Urinary bladder (tissue), 4 donors: ENCODE measurements at places on chromosomes 7 and 10. TPM values are rescaled to one million over a fixed set of nuclear protein-coding genes. Genes with fewer than 3 reads are reported as not detected.

DNA sequence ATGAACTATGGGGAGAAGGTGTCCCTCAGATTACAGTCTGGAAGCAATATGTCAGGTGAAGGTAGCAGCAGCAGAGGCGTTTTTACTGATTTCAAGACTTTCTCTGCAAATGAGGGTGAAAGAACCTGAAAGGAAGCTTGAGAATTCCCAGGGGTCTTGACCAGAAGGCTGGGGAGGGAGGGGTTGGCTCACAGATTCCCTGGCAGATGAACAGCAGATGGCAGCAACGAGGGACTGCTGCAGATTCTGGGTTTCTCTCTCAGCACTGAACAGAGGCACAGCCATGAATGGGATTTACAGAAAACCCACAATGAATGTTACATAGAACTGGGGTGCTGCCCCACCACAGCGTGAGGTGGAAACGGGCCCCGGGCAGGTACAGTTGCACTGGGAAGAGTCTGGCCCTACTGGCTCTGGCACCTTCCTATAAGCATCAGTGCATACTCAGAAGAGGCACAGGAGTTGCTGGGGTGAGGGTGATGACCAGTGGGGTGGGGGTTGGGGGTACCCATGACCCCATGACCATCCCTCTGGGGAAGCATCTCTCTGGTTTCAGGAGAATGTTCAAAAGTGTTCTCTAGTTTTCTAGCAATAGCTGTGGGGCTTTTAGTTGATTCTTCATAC, 317.8 kb downstream of the SH2D4B start:
- no peak for DNase-seq

DNA sequence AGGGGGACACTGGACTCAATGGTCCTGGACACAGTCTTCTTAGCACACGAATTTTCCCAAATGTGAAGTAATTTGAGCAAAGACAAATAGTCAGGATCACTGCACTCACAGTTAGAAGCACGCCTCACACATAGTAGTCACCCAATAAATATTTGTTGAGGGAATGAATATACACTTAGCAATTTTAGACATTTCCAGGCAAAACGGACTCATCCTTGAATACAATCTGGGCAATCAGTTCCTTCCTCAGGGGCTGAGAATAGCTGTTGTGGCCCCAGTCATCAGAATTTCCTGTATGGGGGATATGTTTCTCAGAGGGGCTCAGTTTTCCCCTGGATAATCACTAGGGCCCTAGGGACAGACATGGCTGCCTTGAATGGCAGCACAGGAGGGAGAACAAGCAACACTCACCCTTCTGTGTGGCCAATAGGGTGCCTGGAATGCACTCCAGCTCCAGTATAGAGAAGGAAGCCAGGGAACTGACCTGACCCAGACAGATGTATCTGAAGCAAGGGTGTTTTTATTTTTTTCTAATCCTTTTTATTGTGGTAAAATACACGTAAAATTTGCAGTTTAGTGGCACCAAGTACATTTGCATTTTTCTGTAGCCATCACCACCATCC, 282.7 kb upstream of the ZNF32 start:
- DNase-seq: no peak

Gene PIP
- not detected for total RNA-seq

Gene FRMPD2
- total RNA-seq: 1.9 TPM

DNA sequence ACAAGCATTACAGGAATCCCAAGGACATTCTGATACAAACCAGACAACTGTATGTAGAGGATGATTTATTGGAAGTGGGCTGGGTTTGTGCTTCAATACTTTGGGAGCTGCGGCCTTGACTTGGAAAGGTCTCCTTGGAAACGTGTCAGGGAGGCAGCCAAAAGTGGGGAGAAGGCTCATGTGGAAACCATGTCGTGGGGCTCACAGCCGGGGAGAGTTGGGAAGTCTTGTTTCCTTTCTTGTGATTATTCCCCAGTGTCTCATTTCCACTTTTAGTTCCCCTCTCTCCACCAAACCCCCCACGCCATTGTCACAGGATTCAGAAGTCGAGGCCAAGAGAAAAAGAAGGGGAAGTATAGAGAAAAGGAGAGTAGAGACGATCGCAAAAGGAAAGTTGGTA, 53.9 kb upstream of the SFMBT2 start:
- DNase-seq: no peak

GRCh38 chr10:129033340-129033739, 433.7 kb upstream of the MGMT start:
- DNase-seq: no peak

GRCh38 chr10:45581216-45581549, 91.4 kb downstream of the ZFAND4 start:
- no peak for DNase-seq

- DNase-seq: no peak
Measured at GRCh38 chr7:66732439-66732838, 8.1 kb upstream of the RABGEF1 start.

DNA sequence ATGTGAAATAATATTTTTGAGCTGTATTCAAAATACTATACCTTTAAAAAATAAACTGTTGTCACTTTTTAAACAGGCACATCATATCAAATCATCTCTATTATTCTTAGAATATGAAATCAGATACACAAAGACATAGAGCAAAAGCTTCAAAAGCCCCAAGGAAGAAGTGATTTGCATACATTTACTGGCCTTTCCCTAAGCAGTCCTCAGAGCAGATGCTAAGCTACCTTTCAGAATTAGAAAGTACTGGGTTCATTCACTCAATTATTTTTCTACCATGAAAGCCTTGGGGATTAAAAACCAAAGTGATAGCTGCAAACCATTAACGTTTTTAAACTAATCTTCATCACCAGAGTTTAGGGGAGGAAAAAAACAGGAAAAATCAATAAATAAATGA, 55.8 kb upstream of the RNF148 start:
- no peak for DNase-seq

DNA sequence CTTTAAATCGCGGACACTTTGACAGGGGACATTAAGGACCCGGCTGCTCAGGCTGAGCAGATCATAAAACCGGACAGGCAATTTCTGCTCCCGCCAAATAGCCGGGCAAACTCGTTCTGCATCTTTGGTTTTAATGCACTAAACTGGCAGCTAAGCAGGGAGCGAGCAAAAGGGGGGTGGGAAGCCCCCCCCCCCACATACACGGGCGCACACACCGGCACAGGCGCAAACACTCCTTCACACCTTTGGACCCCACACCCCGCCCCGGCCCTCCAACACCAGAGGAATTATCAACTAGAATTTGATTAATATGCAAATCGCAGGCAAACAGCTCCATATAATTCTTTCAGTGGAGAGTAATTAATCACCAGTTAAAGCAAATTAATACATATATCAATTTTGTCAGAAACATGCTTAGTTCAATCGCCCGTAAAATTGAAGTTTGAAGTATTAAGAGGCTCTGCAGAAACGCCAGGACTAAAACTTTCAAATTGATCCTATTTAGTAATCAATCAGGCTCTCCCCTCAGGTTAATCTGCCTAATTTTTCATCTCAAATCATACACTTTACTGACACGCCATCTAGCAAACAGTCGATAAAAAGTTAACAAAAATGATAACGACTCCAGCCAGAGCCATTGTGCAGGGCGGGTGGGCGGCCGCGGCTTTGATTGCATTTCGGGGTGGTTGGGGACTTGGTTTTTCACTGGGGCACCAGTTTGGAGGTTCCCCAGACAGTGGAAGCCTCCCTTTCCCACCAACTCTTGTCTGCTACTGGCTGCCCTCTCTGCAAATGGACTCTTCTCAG, 9.9 kb downstream of the LBX1 start:
- DNase-seq: no peak

Gene RBM20
- total RNA-seq: 2.3 TPM

Gene AKR1E2
- 23.0 TPM for total RNA-seq

Gene GTF2I
- total RNA-seq: 283 TPM

Gene RSBN1L
- 58.4 TPM for total RNA-seq

Gene RGR
- 0.74 TPM for total RNA-seq
